ENCODE measurements at places on chromosomes 5 and 9. TPM values are rescaled to one million over a fixed set of nuclear protein-coding genes. Genes with fewer than 3 reads are reported as not detected.

DNA sequence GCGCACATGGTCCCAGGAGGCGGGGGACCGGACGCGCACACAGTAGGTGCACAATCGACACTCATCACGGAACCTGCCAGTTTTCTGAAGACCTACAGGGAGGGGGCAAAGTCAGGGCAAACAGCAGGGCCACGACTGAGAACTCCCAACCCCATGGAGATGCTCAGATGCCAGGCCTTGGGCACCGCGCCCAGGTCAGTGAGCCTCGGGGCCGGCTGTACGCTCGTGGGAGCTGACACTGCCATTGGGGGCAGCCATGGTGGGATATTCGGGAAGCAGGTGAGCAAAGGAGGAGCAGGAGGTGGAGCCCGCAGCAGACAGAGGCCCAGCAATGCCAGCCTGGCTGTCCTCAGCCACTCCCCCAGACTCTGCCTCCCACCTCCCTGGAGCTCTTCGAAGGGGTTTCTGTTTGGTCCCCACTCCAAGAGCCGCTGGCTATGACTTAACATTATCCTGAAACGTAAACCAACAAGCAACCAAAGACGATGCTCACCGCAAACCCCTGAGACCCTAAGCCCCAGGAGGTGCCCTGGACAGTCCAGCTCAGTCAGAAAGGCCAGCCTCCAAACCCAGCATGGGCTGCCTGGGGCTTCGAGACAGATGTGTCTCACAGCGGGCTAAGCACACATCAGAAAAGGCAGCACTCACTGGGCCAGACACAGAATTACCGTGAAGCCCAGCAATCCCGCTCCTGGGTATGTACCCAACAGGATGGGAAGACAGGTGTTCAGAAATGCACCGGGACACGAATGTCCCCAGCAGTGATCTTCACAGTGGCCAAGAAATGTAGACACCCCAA is 78.4 kb downstream of the VAV2 start:
- no peak for DNase-seq

DNA sequence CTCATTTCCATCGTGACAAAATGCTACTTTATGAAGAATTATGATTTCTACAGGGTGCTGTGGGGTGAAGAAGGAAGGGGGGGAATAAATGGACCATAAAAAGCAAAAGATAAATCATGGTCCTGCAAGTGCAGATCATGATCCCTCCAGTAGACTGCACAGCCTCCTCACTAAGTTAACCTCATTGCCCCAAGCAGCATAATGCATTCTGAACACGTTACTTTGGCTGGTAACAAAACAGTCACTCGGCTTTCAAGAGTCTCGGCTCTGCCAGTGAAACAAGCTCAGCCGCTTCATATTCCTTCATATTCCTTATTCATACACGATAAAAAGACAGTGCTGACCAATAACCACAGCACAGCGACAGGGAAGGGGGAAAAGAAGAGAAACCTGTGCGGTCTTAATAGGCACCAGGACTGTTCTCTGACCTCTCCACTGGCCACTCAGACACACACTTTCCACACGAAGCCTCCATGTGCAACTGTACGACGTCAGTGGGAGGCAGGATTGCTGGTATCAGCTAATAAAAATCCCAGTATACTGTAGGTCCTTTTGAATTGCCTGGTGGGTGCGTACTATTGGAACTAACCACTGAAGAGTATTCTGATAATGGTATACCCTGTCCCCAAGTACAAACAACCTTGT is 60.5 kb downstream of the ANKH start:
- no peak for DNase-seq

Gene STPG3
- not detected for total RNA-seq

DNA sequence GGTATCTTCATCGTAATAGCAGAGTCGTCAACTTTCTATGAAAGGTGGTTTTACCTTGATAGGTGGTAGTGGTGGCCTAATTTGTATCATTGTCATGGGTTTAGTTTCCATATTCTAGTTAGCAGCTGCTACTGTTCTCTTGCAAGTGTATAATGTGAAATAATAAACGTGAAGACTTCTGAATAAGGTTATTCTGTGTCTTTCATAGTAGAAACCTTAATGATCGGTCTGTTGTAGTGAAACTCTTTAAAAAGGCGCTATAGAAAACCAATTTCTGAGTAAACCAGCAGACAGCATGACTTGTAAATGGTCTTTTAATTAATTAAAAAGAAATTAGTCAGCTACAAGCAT is 1.6 kb downstream of the SET start:
- DNase-seq: no peak

Gene OTULIN
- total RNA-seq: 27.6 TPM

- DNase-seq: no peak
Observed at GRCh38 chr5:53407373-53407772, 73.1 kb upstream of the FST start.

Gene DBH
- not detected for total RNA-seq

- no peak for DNase-seq
Observed at GRCh38 chr5:179836225-179837019, 15.7 kb downstream of the SQSTM1 start.

DNA sequence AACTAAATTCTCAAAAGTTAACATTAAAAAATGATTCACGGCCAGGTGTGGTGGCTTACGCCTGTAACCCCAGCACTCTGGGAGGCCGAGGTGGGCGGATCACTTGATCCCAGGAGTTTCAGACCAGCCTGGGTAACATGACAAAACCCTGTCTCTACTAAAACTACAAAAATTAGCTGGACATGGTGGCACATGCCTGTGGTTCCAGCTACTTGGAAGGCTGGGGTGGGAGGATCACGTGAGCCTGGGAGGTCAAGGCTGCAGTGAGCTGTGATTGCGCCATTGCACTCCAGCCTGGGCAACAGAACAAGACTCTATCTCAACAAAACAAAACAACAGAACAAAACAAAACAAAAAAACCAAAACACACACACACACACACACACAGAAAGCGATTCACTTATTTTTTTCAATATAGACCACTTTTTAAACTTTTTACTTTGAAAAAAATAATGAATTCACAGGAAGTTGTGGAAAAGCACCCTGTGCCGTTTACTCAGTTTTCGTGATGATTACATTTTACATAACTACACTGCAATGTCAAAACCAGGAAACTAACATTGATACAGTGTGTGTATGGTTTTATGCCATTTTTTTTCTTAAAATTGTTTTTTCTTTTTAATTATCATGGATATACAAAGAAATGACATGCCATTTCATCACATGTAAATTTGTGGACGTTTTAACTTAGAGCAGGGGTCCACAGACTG is 73.7 kb downstream of the TENT4A start:
- DNase-seq: no peak

Gene OSMR
- 4.0 TPM for total RNA-seq

Gene CCL28
- not detected for total RNA-seq

DNA sequence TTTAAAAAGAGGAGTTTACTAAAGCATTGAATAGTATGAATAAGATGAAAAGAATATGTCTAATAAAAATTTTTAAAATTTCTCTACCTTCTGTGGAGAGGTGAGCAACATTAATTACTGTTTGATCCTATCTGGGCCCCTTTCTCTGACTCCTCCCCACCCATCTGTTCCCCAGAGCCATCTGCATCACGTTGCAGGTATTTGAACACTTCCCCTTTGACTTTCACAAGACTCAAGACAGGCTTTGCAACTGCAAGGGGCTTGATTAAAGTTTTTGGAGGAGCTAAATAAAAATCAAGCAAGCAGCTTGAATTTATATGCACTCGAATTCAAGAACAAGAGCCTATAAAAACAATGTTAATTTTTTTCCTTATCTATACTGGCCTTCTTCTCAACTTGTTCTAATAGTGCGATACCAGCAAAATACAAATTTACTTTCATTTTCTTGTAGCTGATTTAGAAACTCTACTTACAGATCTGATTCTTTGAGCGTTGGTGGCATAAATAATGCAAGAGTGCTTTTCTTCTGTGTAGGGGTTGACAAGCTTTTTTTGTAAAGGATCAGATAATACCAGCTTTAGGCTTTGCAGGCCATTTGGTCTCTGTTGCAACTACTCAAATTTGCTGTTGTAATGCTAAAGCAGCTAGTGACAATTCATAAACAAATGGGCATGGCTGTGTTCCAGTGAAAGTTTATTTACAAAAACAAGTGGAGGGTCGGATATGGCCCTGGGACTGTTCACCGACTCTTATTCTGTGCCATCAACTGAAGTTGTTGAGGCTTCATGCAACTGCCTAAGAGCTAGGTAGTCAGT is 21.2 kb downstream of the TXNDC8 start:
- no peak for DNase-seq

DNA sequence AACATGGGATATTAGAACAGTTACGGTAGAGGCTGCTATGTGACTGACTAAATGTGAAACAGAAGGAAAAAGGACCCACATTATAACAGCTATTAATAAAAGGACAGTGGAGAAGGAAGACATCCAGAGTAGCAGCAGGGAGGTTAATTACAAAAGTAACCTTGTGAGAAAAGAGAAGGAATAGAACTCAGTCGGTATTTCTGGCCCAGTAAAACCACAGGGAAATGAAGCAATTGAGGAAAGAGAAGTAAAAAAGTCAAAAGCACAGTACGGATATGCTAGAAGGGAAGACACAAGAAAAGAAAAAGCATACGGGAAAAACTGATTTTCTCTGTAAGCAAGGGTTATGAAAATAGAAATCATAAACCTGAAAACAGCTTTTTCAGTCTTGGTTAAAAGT is 164.7 kb downstream of the RFX3 start:
- DNase-seq: no peak

Measured in endodermal cell (in vitro differentiated cells).